ENCODE measurements at places on chromosomes 12 and 14.

- no peak for DNase-seq
These were observed 24.4 kb downstream of the SSPN start for GRCh38 chr12:26219736-26220135.

GRCh38 chr12:122669397-122670070 lies 33.6 kb downstream of the HCAR2 start:
- DNase-seq = no peak

DNA sequence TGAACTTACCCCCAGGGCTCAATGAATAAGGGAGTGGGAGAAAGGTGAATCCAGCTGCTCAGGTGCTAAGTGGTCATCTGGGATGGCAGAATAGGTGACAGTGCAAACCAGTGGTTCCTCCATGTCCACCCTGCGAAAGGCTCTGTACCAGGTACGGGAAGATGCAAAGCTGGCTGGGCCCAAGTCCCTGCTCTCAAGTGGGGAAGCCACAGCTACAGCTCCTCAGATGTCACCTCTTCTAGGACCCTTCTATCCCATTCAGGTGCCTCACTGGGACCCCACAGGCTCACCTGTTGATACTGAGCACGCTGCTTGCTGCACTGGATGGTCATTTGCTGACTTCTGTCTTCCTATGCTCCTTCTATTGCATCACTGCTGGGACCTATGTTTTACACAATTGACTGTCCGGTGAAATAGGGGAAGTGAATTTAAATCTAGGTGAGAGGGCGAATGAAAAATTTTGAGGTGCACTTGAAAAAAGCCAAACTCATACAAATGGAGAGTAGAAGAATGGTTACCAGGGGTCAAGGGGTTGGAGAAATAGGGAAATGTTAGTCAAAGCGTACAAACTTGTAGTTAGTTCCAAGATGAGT lies 20.3 kb upstream of the PPP4R4 start:
- DNase-seq = no peak

GRCh38 chr12:52120951-52121823 lies 41.7 kb downstream of the SMIM41 start:
- DNase-seq = no peak

DNA sequence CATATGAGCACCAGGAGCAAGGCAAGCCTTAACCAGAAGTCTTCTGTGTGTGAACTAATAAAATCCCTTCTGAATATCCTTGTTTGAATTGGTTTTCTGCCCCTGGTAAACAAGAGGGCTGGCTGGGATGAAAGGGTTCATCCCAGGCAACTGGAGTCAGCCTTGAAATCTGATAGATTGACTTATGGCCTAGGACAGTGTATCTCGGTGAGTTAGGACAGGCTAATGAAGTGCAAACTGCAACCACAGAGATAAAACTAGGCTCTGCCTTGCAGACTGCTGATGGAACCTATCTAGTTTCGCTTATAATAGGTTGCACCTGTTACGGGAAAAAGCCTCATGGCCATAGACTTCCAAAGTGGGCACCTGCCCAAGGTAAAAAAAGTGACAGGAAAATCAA lies 451.9 kb upstream of the NOVA1 start:
- DNase-seq = no peak

DNA sequence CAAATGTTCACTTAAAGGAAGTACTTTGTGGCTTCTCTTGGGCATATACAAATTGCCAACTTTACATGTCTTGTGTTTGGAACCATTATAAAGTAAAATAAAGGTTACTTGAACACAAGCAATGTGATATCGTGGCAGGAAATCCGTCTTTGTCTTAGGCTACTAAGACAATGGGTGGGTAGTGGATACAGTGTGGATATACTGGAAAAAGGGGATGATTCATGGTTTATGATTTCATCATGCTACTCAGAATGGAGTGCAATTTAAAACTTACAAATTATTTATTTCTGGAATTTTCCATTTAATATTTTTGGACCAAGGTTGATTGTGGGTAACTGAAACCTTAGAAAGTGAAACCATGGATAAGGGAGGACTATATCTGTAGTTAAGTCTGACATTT lies 48.4 kb downstream of the MYRFL start:
- DNase-seq = no peak

DNA sequence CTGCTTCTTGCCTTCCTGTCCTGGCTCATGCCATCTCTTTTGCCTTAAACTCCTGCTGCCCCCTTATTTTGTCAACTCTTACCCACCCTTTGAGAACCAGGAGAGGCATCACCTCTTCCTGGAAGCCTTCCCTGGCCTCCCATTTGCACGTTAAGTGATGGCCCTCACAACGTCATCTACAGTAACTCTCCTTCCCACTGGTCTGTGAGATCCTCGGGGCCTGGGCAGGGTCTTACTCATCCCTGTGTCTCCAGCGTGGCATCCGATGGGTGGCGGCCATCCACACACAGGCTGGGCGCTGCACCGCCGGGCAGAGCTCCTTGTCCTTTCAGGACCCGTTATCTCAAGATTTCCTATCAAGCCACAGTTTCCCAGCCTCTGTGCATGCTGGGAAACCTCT lies 16.8 kb upstream of the CACNA2D4 start:
- DNase-seq = no peak

DNA sequence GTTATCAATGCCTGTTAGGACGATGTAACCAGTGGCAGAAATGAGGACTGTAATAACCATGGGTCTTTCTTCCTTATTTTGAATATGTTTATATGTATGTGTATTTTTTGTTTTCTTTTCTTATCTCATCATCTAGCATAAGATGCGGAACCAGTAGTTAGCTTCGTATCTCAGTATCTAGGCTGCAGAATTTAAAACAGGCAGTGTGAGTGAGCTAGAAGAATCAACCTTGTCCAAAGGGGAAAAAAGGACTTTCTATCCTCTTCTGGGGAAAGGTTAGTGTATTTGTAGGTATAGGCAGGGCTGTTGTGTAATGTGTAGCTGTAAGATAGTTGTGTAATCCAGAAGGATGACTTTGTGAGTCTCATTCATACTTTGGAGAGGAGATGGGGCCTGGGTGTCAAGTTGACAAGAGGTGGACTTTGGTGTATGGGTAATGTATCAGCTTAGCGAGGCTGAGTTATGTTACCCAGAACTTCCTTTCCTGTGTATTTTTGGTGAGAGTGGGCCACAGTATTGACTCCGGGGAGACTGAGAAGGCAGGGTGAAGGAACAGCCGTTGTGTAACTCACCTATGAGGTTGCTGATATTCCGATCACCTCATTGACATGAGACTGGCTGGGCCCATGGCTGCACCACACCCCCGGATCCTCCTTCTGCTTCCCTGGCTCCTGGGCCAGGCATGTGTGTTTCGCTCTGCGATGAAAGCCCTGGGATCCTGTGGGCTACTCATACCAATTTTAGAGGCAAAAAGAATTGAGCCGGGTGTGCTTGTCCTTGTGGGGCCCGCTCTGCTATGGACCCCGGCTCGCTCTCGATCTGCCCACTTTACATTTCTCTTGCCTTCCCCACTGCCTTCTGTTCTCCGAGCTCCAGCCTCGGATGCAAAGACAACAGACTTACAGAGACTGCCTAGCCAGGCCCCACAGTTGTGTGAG lies 24.3 kb downstream of the DLK1 start:
- DNase-seq = no peak

DNA sequence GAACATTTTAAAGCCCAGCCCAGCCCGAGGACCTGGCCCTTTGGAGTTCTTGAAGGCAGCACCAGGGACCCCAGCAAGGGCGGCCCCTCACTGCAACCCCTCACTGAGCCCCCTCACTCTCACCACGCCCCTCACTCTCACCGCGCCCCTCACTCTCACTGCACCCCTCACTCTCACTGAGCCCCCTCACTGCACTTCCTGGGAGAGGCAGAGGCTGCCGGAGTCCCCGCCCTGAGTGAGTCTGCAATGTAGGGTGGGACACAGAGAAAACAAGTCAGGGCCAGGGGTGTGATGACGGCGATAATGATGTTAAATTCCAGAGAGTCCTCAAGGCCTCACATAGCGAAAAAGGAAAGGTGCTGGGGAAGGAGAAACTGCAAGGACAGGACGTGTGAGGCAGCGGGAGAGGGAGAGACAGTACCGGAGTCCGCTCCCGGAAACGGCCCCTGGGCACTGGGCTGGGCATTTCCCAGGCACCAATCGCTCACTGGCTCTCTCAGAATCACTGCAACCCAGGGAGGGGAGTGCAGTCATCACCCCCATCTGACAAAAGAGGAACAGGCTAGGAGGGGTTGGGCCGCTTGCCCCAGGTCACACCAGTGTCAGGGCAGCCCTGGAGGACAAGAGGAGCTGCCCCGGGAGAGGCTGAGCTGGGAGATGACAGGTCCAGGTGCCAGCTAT lies 24.9 kb downstream of the CCDC88C start:
- no peak for DNase-seq

DNA sequence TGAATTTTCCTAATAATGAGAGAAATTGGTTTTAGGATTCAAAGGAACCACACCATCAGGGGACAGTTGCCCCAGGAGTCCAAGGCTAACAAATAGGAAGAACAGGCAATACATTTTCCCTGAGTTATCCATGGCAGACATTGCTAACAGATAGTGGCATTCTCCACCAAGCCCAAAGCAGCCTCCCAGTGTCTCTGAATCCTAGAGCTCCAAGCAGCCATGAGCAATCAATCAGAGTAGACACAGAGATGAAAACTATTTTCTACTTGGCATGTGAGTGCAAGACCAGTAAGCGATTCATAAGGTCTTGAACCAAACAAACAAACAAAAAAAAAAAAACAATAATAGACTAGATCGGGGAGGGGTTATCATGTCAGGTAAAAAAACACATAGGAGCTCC lies 515.7 kb downstream of the MED13L start:
- no peak for DNase-seq

DNA sequence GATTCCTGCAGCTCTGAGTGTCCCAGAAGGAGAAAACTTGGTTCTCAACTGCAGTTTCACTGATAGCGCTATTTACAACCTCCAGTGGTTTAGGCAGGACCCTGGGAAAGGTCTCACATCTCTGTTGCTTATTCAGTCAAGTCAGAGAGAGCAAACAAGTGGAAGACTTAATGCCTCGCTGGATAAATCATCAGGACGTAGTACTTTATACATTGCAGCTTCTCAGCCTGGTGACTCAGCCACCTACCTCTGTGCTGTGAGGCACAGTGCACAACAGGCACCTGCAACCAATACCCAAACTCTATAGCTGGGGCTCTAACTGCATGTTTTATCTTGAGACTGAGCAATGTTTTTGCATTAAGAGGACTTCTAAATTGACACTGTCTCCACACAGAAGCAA lies 379.2 kb upstream of the OR4E1 start:
- no peak for DNase-seq

DNA sequence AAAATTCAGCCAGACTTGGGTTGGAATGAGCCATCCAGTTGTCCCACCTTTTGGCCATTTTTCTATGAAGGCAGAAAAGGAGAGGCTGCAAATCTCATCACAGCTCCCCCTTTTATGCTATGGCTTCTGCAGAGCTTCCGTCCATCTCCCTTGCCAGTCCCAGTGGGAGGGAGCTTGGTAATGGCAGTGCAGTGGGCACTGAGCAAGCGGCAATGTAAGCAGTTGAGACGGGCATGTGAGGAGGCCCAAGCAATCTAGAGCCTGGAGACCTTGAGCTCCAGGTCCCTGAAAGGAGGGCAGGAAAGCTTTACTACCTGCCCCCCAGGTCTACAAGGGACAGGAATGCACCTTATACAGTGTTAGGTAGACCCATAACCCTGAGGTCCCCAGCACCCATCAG lies 73.1 kb downstream of the CRACR2A start:
- no peak for DNase-seq

- no peak for DNase-seq
These were observed 68.9 kb upstream of the STAC3 start for GRCh38 chr12:57319678-57320469.

- no peak for DNase-seq
These were observed 61.2 kb upstream of the FAM222A start for GRCh38 chr12:109652233-109652976.

GRCh38 chr14:43161477-43161876 lies 1345.6 kb downstream of the FSCB start:
- no peak for DNase-seq

- no peak for DNase-seq
These were observed 6.7 kb downstream of the A2ML1 start for GRCh38 chr12:8829125-8829518.

DNA sequence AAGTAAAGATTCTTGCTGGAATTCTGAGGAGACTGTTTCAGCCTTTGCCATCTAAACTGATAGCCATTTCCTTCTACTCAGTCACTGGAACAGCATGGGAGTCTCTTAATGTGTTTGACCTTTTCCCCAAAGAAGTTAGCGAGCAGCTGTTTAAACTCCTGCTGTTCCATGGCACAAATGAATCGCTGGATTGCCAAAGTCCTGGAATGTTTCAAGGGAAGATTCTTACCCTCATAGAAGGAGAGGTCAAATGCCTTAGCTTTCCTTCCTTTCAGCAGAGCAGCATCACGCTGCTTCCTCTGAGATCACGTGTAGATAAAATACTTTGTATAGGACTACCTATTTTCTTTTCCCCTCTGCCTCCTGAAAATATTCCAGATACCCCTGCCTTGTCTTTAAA lies 10.5 kb upstream of the NR2C1 start:
- no peak for DNase-seq

- DNase-seq = no peak
These were observed 431 bp upstream of the RHOJ start for GRCh38 chr14:63203618-63204406.

DNA sequence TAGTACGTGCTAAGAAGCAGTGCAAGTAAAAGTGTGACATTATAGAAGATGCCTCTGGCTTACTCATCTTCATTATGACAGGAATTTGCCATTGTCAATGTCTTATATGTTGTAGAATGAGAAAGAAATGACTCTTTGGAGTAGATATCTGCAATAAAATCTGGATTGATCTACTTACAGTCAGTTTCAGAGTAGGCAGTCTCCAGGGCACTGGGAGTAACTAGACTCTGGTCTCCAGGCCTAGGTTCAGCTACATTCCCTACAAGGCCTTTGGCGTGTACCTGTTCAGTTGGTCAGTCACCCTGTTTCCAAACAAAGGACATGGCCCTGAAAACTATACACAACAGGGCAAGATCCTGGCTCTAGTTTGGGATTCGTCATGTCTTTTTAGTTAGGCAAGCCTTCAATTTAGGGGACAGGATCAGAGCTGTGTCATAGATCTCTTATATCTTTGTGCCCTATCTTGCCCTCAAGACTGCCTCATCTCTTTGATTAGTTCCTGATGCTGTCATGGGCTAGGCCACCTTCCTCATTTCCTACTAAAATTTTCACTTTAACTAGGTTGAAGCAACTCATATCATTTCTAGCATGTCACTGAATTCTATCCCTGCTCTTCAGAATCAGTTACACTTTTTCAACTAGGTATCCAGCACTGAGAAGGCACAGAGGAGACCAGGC lies 410.0 kb downstream of the RAD51B start:
- no peak for DNase-seq

GRCh38 chr12:108772891-108773797 lies 41.8 kb upstream of the CORO1C start:
- no peak for DNase-seq

DNA sequence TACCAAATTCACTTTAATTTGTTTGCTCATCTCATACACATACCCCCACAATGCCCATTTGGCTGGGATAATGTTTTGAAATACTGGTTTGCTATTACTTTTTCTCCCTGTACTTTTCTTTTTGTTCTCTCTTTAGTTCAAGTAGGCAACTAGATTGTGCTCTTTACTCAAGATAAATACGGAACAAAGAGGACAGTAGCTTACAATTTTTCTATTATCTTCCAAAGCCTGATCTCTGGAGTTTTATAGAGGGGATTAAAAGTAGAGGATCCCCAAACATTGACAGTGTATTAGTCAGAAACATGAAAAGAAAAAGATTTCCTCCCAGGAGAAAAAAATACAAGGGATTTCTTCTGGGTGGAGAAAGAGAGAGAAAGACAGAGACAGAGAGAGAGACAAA lies 102.1 kb upstream of the FSCB start:
- no peak for DNase-seq

Measured in natural killer cell (primary cell).